Smooth muscle cell of the pulmonary artery (primary cell): ENCODE measurements at places on chromosomes 6 and 20. TPM values are rescaled to one million over a fixed set of nuclear protein-coding genes. Genes with fewer than 3 reads are reported as not detected.

The NKX2-4 gene
- total RNA-seq = not detected in 2 replicates

The SSTR4 gene
- total RNA-seq = 0.07 TPM in 1 of 2 replicates, not detected in the other

The ABHD16A gene
- total RNA-seq = 47.6 and 50.4 TPM in 2 replicates

The RFX6 gene
- total RNA-seq = not detected in 2 replicates

The ATP5F1E gene
- total RNA-seq = 21.0 and 27.6 TPM in 2 replicates

The ZBTB46 gene
- total RNA-seq = 2.7 and 4.3 TPM in 2 replicates

The BANF2 gene
- total RNA-seq = not detected in 2 replicates

The LINC00237 gene
- not detected in 2 replicates for total RNA-seq

The OR2B6 gene
- 0.07 TPM in 1 of 2 replicates, not detected in the other for total RNA-seq
